Stomach (tissue), 19 donors: ENCODE measurements at places on chromosomes 16 and 17. TPM values are rescaled to one million over a fixed set of nuclear protein-coding genes. Genes with fewer than 3 reads are reported as not detected.

The GLOD4 gene
- total RNA-seq: 213 TPM

The CCDC200 gene
- total RNA-seq: not detected

The FOXN1 gene
- total RNA-seq: 0.43 TPM

The EXOC3L1 gene
- total RNA-seq: not detected

The NPB gene
- total RNA-seq: not detected

The MRPS23 gene
- 12.6 TPM for total RNA-seq

The RAB11FIP4 gene
- 11.7 TPM for total RNA-seq

DNA sequence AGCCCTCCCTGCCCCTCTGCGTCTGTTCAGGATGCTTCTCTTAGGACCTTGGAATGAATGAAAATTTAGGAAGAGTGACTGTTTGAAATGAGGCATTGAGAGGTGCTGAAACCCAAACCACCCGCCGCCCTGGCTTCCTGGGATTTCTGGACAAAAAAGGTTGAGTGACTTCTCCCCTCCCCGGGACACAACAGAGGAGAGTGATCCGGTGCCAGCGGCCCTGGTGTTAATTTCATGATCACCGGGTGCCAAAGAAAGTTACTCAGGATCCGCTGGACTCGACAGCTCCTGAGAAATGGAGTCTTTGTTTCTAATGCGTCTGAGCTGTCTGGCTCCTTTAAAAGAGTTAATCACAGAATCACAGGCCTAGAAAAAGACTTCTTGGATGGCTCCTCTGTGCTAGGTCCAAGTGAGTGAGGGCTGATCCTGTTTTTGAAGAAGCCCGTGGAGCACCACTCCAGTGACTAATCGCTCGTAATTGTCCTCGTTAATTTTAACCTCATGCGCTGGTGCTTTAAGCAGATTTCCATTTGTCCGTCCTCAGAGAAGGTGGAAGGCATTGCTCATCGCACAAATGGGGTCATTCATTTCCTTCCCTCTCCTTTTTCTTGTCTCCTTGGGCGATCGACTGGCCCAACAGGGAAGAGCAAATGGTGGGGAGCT lies 144.4 kb upstream of the ZFHX3 start:
- DNase-seq: no peak

- DNase-seq: no peak
Observed at GRCh38 chr17:67746704-67747571, 29.2 kb downstream of the NOL11 start.

DNA sequence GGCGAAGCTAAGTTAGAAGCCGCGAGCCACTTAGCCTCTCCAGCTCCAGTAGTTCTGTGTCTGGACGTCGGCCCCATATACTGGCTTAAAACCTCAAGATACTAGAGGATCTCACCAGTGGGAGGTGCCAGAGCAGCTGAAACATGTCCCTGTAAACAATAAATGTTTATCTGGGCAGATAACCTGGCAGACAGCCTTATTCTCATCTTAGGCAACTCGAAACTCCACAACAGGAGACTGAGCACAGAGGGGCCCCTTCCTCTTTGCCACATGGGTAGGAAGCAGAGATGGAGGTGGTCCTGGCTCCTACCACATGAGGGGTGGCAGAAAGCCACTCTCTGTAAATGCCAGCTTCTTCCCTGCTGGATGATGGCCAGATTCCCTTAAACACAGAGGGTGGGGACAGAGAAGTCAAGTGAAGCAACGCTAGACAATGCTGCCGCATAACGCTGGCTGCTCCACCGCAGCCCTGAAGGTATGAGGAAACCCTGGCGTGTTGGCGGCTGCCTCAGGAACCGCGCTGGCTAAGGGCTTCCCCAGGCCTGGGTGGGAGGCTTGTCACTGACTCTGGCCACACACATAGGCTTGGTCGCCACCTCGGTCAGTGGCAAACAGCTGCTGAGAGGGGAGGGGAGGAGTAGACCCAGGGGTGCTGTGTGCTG lies 67.9 kb downstream of the HIC1 start:
- DNase-seq: peak; percentile 34

GRCh38 chr17:40310882-40311391 lies 2.0 kb downstream of the RARA start:
- no peak for DNase-seq

- DNase-seq: no peak
Observed at GRCh38 chr16:75114946-75115825, 1.4 kb downstream of the LDHD start.

DNA sequence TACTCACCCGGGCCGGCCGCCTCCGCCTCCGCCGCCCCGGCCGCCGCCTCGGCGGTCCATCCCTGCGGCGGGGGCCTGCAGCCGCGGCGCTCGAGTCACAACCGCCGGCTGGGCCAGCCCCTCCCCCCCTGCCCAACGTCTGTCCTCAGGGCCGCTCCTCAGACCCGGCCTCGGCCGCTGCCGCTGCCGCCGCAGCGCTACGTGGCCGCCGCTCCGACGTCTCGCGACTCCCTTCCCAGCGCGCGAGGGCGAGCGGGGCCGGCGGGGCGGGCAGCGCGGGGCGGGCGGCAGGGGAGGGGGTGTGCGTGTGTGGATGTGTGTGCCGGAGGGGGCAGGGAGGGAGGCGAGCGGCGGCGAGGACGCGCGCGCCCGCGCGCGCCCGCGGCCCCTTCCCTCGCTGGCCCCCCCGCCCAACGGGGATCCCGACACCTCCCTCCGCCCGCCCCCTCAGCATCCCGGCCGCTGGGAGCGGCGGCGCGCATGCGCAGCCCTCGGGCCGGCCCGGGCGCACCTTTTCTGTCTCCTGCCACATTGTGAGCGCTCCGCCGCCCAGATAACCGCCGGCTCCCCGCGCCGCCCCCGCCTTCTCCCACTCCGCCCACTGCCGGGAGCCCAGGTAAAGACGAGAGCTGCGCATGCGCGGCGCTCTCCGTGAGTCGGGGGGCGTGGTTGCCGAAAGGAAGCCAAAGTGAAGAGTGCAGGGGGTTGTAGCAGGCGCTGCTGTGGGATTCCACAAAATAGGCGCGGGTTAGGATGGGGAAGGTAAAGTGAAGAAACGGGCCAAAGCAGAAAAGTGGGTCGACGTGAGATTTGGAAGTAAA lies at the start of gene ZNF652:
ZNF652 (minus strand) TSS at position 349 of the 821 bp plus-strand sequence. CDS start 44,525 bp downstream, outside the sequence.
- peak; percentile 97 for DNase-seq

DNA sequence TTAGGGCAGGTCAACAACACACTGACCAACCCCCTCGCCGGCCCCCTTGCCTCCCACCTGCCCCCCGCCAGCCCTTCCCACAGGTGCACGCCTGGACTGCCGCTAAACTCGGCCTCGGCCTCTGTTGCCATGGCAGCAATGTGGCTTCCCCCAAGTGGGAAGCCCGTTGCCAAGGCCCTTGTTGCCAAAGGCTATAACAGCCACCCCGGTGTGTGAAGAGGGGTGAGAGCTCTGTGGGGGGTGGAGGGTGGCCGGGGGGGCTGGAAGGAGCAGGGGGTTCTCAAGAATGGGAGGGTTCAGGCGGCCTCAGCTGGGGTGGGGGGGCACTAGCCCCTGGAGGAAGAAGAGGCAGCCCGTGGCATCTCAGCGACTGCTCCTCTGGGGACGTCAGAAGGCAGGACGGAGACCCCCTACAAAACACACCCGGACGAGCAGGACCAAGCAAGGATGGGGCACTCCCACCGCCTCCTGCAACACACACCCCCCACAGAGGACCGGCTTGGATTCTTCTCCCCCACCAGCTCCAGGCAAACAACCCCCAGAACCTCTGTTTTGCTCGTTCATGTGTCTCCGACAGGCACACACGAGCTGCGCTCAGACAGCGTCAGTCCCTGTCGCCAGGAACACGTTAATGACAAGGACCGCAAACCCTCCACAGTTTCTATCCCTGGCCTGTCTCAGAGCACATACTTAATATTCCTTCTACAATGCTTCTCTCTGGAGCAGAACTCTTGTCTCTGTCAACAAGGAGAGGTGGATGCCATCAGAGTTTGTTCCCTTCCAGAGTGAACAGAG lies 55.7 kb downstream of the ABR start:
- no peak for DNase-seq

DNA sequence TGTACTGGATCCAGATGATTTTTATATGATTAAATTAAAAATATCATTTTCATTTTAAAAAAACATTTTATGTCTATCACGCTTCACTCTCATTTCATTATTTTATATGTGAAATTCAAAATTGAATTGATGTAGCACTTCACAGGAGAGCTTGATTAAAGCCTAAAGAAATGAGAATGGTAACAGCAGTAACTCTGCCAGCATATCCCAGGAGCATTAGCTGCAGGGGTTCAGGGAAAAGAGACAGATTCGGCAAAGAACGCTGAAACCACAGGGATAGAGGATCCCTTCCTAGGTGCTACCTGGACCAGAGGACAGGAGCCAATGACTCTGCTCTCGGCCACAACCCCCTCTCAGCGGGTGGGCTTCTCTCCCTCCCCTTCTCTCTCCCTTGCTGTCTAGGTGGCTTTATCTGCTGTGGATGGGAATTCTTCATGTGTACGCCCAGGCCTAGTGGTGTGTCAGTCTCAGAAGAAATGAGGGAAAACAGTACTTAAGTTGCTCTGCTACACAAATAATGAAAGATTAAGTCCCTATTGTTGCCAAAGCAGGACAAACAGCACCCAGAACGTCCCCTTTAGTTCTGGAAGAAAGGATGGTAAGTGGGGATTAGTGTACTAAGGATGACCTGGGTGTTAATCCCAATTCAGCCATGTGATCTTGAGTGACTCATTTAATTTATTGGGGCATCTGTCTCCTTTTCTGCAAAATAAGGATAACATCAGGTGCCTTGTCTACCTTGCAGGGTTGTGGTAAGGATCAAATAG lies 123.3 kb downstream of the CDK5R1 start:
- DNase-seq: no peak

DNA sequence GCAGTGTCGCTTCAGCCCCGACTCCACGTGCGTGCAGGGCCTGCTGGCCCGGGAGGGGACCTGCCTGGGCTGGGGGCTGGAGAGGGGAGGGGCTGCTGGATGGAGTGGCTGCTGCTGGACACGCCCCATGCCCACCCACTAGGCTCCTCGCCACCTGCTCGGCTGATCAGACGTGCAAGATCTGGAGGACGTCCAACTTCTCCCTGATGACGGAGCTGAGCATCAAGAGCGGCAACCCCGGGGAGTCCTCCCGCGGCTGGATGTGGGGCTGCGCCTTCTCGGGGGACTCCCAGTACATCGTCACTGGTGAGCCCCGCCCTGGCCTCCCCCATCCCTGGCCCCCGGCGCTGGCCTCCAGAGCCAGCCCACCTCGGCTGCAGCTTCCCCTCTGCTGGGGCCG lies 2.4 kb downstream of the BRICD5 start:
- no peak for DNase-seq

DNA sequence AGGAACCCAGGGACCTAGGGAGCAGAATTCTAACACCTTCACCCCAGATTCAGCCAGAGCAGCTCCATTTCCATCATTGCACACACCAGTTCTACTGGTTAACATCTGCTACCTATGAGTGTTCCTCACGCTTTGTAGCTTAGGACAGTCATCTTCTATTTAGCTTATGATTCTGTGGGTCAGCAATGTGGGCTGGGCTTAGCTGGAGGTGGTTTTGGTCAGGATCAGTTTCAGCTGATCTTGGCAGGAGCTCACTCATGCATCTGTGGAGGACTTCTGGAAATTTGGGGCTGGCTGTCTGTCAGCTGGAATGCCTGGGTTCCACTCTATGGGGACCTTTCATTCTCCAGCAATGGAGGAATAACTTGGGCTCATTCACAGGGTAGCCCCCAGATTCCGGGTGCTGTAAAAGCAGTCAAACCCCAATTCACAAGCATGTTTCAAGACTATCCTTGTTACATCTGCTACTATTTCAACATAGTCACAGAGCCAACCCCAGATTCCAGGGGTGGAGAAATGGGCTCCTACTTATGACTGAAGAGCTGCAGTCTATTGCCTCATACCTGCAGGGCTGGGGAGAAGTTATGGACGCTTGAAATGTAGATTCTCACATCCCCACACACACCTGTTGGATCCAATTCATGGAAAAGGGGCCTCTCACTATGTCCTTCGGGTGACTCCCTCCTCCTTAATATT lies 3.4 kb upstream of the HP start:
- no peak for DNase-seq

DNA sequence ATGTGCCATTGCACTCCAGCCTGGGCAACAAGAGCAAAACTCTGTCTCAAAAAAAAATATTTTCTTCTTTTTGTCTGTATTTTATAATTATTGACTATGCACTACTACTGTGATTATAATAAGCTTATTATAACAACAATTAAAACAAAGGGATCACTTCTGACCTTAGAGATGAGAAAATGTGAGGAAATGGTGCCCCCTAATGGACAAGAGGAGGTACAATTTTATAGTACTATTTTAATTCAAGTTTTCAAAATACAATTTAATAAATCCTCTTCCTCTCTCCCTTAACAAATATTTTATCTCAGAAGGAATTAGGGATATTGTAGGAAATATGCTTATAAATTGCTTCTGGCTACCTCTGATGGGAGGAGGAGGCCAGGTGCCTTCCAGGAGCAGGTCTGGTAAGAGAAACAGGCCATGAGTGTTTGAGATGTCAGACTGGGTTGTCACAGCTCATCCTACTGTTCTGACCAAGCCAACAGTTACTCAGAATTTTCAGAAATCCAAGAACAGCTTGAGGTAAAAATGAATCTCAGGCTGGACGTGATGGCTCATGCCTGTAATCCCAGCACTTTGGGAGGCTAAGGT lies 14.0 kb downstream of the VPS53 start:
- peak; percentile 55 for DNase-seq

GRCh38 chr16:2223942-2224486 lies 623 bp downstream of the E4F1 start:
- DNase-seq: peak; percentile 57

- no peak for DNase-seq
Observed at GRCh38 chr16:73022534-73022933, 25.4 kb downstream of the ZFHX3 start.

GRCh38 chr17:2093349-2093748 lies 38.4 kb downstream of the HIC1 start:
- DNase-seq: peak; percentile 77

GRCh38 chr17:77453613-77454241 lies 313.0 kb downstream of the SEC14L1 start:
- DNase-seq: peak; percentile 85

DNA sequence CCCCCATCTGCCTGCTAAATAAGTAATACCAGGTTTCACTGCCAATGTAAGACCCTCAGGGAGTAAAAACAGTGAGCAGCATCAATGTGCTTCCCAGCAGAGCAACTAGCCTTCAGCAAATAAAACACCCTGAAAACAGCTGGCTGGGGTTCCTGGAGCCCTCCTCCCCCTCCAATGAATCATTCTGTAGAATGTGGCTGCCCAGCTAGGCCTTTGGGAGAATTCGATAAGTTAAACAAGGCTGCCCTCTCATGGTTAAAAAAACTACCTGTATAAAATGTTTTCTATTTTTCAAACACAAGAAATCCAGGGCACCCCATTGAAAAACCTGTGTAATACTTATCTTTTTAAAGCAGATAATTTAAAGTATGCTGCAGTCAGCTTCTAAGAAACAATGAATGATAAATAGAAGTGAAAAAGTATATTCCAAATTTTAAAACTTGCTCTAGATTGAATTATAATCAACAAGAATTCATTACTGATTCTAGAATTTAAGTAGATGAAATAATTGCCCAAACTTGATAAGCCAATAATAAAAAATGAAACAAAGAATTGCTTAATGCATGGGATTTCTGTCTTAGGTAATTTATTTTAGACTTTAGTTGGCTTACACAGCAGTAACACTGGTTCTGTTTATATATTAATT lies 9.4 kb upstream of the TOM1L1 start:
- DNase-seq: peak; percentile 84

GRCh38 chr16:71526111-71526631 lies at the start of gene CHST4:
TSS of gene CHST4 (plus strand) at chr16:71526426. CDS start at chr16:71536678, 10,252 bp downstream.
- DNase-seq: peak; percentile 27
